ENCODE measurements at places on chromosomes 3 and 15. TPM values are rescaled to one million over a fixed set of nuclear protein-coding genes. Genes with fewer than 3 reads are reported as not detected.

Gene SELENOK
- total RNA-seq = 54.6 TPM

Gene WNT5A
- 4.7 TPM for total RNA-seq

Gene ARHGAP11A
- 2.5 TPM for total RNA-seq

Gene GUCA1C
- total RNA-seq = not detected

Gene CYP8B1
- not detected for total RNA-seq

Gene PARP6
- total RNA-seq = 113 TPM

DNA sequence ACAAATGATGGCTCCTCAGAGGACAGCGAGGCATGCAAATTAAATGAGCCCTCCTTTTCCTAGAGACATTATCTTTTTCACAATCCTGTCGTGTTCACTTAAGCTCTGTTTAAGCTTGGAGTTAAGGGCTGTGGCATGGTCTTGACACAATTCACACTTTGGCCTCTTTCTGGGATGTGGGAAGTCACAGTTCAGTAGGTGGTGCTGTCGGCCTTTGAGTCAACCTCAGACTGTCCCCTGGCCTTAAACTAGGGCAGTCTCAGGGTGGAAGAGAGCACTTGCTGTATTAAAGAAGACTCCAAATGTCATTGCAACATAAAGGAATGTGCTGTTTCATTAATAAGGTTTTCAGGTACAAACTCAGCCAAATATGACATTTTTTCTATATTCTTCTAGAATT lies 351.0 kb downstream of the MCTP2 start:
- no peak for DNase-seq

DNA sequence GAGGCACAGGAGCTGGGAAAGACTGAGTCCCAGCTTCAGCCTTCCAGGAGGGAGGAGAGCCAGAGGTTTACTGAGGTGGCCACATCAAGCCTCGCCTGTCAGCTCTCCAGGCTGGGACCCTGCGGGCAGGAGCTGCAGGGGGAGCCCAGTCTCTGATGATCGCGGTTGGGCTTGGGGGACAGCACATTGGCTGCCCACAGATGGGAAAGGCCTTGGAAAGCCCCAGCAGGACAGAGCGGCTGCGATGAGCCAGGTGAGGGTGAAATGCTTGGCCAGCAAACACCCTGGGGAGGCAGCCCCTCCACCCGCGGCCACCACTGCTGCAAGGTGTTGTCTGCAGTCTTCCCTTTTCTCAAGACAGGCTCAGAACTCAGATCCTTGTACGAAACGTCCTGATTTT lies 31.2 kb downstream of the SEC61A1 start:
- peak; percentile 36 for DNase-seq

GRCh38 chr15:80204231-80204630 lies 47.8 kb downstream of the CTXND1 start:
- DNase-seq = no peak

DNA sequence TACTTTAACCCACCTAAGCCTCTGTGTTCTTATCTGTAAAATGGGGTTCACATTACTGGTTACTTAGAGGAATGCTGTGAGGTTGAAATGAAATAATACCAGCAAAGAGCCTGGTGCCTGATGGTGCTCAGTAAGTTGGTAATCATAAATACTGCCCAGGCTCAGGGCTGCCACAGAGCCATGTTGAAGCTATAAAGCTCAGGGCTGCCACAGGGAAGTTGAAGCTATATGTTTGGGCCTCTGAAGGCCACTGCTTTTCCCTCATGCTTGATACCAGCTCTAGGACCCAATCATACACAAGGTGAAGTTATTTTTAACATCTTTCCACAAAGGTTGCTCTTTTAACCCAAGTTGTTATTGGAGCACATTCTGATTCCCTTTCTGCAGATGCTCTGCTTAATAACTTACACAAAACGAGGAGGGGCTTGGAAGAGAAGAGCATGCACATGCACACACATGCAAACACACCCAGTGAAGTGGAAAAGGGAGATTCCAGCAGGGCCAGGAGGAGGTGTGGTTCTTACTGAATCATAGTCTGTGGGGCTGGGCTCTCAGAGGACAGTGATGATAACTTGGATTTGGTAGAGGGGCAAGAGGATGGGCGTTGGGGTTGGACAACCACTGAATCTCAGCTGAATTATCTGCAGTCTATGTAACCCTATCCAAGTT lies 17.4 kb downstream of the PARP14 start:
- DNase-seq = no peak

DNA sequence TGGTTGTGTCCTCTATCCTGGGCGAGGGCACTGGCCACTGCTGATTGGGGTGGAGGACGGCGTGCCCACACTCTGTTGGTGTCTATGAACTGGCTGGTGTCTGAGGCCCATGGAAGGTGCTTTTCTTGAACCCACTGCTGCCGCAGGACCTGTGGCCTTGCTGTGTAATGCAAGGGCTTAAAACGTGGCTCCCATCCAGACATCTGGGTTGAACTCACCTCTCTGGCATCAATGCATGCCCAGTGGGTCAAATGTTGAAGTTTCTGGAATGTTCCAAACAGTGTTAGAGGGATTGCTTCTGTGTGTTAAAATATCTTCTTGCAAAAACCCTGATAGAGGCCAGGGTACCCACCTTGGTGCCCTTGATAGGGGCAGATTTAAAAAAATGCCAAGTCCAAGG lies 42.6 kb downstream of the FAM3D start:
- DNase-seq = no peak

- no peak for DNase-seq
Measured at GRCh38 chr3:61863579-61863978, 302.2 kb downstream of the PTPRG start.

GRCh38 chr15:72935521-72935920 lies 116.7 kb upstream of the NEO1 start:
- no peak for DNase-seq

GRCh38 chr3:71494212-71494611 lies 89.3 kb downstream of the FOXP1 start:
- no peak for DNase-seq

DNA sequence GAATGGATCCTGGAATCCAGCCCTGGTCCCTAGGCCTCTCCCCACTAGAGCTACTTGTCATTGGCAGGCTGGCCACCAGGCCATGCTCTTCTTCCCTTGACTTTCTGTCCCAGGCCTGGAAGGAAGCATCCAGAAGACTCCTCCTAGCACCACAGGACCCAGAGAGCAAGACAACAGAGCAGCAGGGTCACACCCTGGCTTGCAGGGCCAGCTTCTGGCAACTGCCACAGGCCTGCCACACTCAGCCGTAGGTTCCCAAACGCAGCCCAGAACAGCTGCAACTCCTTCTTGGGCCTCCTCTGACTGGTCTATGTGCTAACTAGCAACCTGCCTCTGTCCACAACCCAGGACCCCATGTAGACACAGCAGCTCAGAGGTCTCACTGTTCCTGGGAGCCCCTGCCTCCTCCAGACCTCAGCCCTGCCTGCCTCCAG lies 36.8 kb upstream of the RPL32 start:
- DNase-seq = no peak

GRCh38 chr15:41332194-41333025 lies at the start of the genes NUSAP1 and OIP5:
Gene NUSAP1 (plus strand): TSS chr15:41332881. CDS start chr15:41332958, 77 bp downstream.
Gene OIP5 (minus strand): TSS chr15:41332591. CDS start chr15:41332561, 30 bp downstream.
- DNase-seq = peak; percentile 96

GRCh38 chr3:190210608-190211007 lies 89.9 kb upstream of the P3H2 start:
- no peak for DNase-seq

DNA sequence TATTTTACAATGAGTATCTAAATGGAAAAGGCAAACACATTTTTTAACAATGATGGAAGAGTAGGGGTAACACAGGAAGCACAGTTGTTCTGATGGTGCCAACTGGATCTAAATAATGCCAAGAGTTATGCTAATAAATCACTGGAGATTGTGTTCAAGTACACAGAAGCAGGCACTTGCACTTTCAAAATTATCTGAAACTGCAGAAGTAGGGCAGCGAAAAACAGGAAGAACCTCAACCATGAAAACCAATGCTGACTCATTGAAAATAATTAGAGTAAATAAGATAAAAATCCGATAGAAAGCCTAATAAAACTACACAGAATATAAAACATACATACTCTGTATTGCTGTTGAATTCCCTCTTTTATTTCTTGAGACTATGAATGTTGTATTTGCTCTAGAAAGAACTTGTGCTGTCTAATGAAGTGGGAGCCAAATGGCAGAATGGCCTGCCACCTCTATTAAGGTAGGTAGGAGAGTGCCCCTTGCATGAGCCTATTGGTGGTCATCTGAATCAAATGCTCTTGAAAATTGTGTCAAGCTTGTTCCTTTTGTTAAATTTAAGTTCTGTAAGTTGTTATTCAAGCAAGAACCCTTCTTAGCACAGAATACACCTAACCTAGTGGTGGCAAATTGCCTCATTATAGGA lies 93.7 kb downstream of the ABI3BP start:
- DNase-seq = no peak

DNA sequence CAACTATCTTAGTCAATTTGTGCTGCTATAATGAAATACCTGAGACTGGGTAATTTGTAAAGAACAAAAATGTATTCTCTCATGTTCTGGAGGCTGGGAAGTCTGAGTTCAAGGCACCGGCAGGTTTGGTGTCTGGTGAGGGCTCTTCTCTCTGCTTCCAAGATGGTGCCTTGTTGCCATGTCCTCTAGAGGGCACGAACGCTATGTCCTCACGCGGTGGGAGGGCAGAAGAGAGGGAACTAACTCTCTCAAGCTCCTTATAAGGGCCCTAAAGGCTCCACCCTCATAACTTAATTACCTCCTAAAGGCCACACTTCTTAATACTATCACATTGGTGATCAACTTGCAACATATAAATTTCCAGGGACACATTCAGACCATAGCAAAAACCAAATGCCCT lies 108.4 kb downstream of the ADAMTSL3 start:
- DNase-seq = no peak

DNA sequence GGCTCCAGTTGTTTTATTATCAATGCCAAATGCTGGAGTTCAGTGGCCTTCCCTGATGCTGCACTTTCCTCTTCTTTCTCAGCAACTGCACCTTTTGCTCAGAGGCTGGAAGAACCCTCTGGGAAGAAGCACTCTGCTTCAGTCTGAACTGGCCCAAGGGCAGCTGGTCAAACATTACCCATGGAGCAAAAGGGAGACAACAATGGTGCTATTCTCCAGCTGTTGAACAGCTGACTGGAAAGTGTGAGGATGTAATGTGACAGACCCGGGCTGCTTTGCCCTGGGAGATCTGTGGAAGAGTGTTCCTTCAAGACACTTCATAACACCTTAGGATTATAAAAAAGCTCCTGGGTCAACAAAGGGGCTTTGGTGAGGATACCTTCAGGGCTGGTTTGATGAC lies 84.9 kb downstream of the EPHB1 start:
- DNase-seq = no peak

DNA sequence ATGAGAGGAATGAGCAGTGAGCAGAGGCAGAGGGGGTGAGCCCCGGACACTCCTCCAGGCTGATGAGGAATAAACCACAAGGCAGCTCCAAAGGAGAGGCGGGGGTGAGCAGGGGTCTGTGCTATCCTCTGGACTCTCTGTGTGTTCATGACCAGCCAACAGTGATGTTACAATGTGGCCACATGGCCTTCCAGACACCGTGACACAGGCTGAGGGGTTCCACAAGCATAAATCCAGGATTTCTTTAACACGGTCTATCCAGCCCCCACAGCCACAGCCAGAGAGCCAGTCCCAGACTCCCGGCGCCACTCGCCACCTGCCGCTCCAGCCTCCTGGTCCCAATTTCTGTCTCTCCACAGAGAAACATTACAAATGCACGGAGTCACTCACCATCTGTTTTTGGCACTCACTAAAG lies 24.4 kb downstream of the XXYLT1 start:
- DNase-seq = no peak

DNA sequence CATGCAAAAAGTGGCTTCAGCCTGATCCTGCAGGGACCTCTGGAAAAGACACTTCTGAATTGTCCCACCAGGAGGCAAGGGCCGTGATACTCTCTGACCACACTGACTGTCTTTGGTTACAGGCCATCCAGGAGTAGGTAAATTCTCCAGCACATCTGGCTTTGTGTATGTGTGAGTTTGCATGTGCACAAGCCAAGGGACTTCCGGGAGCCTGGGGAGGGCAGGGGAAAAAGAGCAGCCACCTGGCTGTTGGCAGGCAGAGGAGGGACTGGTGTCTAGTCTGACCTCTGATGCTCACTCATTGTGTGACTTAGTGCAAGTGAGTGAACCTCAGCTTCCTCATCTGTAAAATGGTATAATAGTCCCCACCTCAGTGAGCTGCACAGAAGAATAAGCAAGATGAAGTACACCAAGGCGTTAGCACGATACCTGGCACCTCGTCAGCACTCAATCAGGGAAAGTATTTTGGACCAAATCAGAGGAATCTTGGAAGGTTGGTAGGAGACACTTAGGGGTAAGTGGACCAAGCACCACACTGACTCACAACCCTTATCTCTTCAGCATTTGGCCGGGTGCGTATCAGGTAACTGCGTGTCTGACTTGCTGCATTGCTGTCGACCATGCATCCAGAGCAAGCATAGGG lies 19.1 kb downstream of the KLHL6 start:
- no peak for DNase-seq

DNA sequence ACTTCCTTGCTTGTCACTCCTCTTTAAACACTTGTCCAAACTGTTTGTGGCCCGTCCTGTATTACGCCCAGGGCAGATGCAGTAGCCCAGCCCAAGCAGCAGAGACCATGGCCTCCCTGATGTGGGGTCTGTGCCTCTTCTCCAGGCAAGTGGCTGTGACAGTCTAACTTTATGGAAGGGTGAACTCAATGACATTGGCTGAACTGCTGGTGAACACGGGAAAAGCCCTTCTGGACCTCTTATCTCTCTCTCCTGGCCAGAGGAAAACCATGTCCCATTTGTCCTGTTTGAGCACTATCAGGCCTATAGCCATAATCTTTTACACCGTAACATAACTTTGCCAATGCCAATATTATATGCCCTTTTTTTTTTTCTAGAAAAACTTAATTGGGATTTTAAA lies 67.6 kb downstream of the SMAD3 start:
- DNase-seq = peak; percentile 50

- DNase-seq = no peak
Measured at GRCh38 chr3:143885780-143886427, 37.6 kb upstream of the SLC9A9 start.

- no peak for DNase-seq
Measured at GRCh38 chr3:136106101-136106500, 90.0 kb downstream of the MSL2 start.

- no peak for DNase-seq
Measured at GRCh38 chr3:31729082-31729481, 196.4 kb downstream of the STT3B start.

DNA sequence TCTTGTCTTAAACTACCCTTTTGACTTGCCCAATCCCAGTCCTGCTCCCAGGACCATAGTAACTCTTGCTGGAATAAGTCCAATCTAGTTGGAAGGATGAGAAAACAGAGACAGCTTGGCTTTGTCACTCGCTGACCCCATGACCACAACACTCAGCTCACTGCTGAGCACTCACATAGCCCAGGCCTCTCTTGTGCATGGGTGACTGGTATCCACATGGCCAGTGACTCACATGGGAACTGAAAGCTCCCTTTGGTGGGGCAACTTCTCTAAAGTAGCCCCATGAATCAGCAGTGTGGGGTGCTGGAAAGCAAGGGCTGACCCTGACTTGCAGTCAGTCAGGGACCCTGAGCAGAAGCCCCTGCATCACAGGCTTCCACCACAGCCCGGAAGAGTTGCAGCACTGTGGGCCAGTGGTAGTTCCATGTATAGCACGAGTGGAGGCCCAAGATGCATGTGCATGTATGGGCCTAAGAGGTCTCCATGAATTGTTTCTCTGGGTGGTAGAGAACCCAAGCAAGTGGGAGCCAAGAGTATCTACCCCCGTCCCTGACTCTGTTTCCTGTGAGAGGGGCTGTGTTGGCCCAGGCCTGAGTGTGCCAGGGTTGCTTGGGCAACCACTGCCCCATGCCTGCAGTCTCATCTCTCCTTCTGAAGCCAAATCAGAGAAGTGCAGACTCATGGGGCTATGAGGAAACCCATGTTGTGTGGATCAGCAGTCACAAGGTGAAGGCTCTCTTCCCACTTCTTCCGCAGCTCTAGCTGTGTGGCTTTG lies 62.1 kb upstream of the XCR1 start:
- DNase-seq = peak; percentile 73
